ENCODE measurements at places on chromosomes 7 and 10.

DNA sequence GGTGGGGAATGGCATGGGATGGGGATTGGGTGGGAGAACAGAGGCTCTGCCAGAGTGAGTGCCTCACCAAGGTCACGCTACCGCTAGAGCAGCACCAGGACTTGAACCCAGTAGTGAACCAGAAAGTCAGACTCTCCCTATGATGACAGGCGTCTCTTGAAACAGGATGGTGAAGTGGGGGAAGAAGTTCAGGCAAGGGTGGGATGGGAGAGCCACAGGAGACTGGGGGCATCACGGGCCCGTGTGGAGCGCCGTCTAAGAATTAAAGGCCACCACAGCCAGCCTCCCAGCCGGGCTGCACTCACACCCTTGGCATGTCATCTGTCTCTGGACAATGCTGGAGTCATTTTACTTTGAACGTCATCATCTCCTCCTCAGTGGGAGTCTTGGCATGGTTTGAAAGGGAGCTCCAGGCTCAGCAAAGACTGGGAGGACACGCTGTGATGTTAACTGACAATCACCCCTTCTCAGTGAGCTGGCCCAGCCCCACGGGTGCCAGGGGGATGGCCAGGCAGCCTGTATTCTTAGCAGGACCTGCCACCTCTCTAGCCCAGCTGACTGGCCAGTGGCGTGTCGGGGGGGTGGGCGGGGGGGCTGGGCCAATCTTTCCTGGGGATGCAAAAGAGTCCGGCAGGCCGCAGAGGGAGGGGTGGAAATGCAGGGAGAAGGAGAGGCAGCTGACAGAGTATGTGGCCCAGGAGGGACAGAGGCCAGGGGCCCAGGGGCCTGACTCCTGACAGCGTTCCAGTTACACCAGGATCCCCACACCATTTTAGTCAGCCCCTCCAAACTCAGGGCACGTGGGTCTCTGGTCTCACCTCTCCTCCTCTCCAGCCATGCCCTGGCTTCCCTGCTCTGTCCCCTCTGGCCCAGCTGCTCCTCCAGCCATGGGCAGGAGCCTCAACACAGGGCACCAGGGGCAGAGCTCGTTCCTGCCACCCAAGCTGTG lies 96.2 kb downstream of the VOPP1 start:
- DNase-seq: no peak

- DNase-seq: no peak
Observed at GRCh38 chr10:124636271-124636995, 107.7 kb downstream of the FAM53B start.

DNA sequence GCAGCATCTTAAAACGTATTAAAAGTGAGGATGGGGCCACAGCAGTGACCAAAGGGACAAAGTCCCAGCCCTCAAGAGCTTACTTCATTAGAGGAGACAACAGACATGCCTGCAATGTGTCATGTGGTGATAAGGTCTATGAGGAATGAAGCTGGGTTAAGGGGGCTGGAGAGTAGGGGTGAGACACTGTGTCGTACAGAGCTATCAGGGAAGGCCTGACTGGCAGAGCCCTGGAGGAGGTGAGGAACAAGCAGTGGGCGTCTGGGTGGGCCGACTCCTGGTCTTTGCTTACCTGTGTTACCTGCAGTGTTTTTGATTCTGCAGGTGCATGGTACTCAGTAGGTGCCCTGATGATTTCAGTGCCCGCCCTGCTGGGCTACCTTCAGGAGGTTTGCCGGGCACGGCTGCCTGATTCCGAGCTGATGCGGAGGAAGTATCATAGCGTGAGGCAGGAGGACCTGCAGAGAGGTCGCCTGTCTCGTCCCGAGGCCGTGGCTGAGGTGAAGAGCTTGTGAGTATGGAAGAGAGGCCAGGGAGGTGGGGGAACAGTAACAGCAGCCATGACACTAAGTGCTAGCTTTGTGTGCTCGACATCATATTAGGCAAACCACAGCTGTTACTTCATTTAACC lies 7.6 kb downstream of the ZFYVE27 start:
- no peak for DNase-seq

GRCh38 chr7:1899196-1899595 lies 229.1 kb downstream of the ELFN1 start:
- no peak for DNase-seq

- peak; percentile 39 for DNase-seq
Observed at GRCh38 chr10:72013202-72013945, 49.2 kb downstream of the CHST3 start.

DNA sequence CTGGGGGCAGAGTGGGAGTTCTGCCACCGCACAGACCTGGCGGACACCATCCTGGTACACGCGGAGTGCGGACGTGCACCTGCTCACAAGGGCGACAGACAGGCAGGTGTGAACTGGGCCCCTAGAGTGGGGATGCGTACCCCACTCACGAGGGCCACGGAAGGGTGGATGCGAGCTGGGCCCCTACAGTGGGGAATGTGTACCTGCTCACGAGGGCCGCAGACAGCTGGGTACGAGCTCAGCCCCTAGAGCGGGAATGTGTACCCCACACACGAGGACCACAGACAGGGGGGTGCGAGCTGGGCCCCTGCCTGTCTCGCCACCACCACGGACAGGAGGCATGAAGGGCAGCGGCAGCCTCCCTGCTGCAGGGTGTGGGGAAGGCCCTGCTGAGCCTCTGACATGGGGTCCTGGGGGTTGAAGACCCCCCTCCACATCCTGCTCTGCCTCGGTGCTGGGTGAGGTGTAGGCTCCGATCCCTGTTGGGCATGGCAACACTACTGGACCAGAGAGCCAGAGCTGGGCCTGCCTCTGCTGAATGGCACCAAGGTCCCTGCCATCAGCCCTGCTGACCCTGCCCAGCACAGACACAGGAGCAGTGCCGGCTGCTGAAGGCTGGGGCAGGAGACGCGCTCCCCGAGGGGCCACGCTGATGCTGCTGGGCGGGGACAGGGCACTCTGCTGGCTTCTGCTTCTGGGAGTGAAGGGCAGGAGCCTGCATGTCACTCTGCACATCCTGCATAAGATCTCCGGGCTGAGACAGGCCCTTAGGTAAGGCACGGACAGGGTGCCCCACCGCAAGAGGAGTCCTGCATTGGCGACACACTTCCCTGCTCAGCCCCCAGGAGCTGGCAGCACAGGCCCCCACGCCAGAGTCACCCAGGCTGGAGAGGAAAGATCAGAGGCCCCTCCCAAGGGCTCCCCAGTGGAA lies 259.2 kb downstream of the MAD1L1 start:
- DNase-seq: no peak

DNA sequence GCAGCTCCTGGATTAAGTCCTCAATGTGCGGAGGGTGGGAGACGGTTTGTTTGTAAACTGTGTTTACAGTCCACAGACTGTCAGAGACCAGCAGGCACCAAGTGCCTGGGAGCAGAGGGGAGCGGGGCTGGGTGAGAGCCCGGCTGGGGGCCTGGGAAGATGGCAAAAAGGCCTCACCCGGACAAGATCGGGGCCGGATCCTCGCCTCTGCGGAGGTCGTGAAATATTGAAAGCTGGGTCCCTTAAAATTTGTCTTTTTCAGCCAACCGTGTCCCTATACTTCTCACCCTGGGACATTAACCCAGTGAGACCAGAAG lies 2.8 kb downstream of the MMP21 start:
- no peak for DNase-seq

DNA sequence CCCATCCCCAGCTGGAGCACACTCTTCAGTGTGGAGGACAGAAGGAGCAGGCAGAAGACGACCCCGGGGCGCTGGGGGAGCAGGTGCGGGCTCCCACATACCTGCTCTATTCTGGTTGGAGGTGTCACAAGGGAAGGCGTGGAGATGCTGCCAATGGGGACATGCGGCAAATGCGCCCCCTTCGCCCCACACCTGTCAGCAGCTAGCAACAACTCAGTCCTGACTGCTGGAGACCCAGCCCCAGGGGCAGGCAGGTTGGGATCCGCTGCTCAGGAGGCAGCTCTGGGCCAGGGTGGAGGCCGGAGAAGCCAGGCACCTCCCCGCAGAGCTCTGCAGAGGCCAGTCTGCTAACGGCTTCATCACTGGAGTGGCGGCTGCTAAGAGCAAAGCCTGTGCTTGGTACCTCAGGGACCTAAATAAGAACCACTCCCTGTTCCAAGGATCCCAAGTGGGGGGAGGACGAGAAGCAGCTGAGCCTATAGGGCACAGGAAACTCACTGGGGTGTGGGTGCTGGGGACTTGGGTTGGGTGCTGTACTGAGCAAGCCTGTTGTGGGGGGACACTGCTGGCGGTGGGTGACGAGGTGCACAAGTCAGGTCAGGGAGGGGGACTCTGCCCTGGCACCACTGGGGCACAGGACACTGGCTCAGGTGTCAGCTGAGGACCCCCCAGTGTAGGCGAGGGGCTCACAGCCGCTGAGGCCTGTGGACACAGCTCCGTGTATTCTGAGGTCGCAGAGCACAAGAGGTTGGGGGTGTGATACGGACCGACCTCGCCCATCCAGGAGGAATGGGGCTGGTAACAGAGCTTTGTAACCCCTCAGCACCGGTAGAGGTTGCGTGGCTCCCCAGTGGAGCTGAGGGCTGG lies 19.2 kb upstream of the GPR146 start:
- no peak for DNase-seq

DNA sequence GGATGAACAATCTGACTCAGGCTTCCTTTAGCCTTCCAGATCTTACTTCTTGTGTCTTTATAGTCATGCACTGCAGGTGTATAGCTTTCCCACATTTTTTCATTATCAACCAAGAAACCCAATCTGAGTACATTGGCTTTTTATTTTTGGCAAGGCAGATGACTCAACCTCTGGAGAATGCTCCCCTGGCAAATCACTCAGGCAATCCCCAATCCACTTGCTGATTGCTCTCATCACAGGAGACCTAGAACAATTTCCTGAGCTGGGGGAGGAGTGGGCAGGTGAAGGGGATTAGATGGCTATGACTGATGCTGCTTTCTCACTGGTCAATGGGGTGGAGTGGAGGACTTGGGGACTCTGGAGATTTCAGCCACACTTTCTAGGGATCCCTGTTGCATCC lies 134.4 kb downstream of the SLC16A9 start:
- DNase-seq: no peak

GRCh38 chr7:69744026-69744425 lies 145.8 kb downstream of the AUTS2 start:
- DNase-seq: no peak

GRCh38 chr10:43820663-43821062 lies 172.0 kb upstream of the ZNF32 start:
- no peak for DNase-seq

GRCh38 chr7:140390466-140391190 lies 7.7 kb downstream of the SLC37A3 start:
- no peak for DNase-seq
